AG04449 (cell line): ENCODE measurements at places on chromosomes 2 and 18.

GRCh38 chr2:239819974-239820555, 205.1 kb downstream of the NDUFA10 start:
- no peak for DNase-seq

DNA sequence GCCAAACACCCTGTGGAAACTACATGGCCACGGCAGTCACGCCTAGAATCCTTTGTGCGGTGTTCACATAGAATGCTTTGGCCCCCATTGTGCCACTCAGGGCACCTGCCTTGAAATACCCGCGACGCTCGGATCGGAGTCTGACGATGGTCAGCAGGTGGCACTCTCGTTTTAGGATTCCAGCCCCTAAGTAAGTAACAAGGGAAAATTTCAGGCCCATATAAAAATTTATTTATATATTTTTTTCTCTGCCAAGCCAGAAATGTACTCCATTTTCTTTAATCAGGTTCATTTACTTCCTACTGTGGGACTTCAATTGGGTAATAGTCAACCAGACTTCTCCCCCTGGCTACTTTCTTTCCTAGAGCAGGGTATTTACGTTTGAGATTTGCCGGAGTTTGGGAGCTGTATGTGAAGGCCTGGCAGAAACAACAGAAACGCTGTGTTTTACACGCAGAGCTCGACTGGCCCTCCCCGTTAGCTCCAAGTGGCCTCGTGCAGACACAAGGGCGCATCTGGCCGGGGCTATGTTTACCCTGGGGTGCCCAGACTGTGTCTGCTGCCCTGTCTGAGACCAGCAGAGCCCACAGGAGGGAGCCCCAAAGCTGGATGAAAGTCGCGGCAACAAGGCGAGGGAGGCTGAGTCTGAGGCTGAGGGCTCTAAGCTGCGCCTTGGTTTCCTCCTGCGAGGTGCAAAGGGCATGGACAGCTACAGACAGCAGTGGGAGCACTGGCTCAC, 41.6 kb downstream of the LRRC30 start:
- no peak for DNase-seq

GRCh38 chr2:23388756-23389514, 4.0 kb downstream of the KLHL29 start:
- no peak for DNase-seq

GRCh38 chr2:239368321-239368720, 32.5 kb downstream of the HDAC4 start:
- DNase-seq, result no peak

DNA sequence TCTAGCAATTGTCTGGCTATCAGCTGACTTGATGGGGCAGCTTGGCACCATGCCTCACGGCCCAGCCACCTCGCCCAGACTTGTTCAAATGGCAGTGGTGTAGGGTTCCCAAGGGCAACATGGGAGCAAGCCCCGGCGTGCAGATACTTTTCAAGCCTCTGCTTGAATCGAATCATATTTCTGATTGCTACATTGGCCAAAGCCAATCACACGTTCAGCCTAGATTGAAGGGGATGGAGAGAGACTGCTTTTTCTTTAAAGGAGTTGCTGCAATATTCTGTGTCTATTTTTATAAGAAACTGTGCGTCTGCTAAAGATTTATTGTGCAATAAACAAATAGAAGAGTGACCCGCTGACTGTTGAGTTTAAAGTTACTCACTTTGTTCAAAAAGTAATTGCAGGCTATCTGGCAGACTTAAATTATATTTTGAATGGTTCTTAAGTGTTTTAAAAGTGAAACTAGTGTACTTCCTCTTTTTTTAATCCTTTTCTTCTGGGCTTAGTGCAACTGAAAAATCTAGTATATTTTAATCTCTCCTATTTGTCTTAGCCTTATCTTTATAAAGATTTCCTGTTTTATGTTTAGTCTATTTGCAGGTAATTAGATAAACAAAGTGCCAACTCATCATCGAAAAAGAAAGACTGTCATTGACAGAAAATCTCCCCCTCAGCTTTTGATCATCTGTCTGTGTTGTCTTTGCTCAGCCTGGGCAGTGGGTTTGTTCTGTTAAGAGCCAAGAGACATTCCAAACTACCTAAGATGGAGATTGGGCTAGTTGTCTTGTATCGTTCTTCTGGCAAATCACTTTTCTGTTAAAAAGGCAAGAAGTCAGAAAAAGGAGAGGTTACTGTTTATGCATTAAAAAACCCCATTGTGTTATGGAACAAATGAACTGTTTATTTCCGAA, 156.1 kb downstream of the TPGS2 start:
- DNase-seq, result no peak

- DNase-seq, result no peak
Measured at GRCh38 chr2:61670591-61671501, 132.7 kb upstream of the XPO1 start.

DNA sequence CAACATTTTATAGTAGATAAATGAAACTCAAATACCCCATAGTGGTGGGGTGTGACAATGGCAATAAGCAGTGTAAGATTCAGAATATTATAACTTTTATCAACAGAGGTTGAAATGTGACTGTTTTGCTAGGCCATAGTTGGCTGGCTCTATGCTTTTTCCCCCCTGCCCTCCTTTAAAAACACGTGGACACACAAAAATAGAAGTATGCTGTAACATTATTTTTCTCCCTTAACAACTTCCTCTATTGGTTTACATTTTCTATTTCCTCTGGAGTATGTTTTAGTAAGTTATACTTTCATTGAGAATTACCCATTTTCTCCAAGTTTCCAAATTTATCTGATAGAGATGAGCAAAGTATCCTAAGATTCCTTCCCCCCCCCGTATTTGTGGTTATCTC, 31.1 kb downstream of the NDUFAF7 start:
- DNase-seq, result no peak

DNA sequence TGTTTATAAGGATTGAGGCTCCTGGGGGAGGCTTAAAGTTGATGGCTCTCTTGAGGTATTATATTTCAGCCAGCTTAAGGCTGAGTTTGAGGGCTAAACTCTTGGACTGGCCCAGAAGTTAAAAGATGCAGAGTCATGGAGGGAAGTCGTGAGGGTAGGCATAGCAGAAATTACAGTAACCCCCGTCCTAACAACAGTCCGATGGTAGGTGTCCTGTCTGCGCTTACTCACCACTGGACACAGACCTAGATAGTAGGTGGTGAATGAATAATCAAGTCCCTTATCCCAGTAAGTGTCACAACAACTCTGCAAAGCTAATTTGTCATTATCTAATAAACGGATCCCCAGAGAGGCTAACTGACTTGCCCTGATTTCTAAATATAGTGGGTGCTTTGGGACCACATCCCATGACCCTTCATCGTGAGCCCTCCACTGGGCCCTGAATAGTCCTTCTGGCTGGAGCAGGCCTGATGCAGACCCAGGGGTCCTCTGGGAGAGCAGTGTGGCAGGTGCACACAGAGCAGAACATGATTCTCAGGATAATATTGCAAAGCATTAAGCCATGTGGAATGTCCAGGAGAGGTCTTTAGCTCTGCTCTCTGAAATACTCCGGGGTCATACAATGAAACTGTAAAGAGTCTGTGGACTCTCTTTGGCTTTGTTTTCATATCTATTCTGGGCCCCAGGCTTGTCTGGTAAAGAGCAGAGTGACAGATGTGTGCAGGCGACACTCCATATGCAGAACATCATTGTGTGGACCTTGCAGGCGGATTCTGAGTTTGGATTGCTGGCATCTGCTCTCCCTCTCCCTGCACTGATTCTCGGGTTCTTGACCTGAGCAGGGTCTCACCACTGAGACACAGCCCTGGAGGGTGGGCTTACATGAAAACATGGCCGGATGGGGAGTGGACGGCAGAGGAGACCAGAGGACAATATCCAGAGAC, 98.1 kb downstream of the RNF144A start:
- no peak for DNase-seq

DNA sequence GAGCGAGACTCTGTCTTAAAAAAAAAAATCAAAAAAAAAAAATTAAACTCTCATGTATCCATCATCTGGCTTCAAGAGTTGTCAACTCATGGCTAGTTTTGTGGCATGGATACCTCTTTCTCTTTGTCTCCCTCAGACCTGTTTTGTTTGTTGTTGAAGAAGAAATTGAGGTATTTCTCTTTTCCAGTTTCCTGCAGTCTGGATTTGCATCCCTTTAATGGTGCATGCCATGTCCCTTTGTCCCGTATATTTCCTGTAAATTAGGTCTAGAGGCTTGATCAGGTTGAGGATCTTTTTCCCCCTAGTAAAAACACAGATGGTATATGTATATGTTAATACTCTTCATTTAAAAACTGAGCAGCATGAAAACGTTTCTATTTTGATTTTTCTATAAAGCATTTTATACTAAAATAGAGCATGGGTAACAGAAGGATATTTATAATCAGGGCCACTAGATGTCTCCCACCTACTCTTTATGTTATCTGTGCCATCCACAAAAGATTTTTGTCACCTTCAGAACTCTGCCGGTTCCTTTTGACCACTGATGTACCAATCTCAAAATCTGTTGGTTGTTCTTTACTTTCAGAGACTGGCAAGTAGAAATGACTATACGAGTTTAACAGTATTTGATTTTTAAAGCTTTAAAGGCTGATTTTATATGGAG, 80.1 kb downstream of the GALNT1 start:
- no peak for DNase-seq

GRCh38 chr2:3742743-3743508, 39.6 kb downstream of the DCDC2C start:
- DNase-seq, result no peak

DNA sequence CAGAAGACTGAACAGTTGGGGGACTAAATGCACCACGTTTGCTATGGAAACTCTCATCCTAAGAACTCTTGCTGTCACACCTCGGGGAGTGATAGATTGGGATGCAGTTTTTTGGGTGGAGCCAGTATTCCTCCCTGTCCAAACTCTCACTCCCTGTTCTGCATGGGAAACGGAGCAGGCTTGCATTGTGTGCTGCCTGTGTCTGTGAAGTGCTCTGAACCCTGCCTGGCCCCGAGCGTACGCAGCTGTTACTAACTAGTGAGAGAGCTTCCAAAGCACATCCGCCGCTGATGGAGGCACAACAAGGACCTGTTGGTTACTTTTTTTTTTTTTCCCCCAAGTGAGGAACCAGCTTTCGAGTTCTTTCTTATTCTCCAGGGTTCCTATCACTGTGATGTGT, 195.5 kb downstream of the ANAPC1 start:
- no peak for DNase-seq

GRCh38 chr2:227054006-227054405, 110.0 kb downstream of the COL4A4 start:
- no peak for DNase-seq

DNA sequence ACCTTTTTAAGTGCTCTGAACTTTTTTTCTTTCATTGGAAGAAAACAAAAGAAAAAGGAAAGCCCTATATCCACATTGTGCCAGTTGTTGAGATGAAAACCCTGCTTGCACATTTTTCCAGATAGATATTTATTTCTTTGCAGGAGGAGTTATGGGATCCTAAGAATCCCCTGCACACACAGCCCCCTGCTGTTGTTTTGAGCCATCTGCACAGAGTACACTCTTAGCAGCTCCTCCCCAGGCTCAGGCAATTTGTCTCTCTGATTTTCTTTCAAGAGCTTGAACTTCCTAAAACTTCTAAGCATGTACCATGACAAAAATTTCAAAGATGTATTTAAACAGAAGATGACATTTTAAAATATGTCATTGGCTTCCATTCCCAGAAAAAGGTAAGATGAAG, 436.9 kb downstream of the METTL4 start:
- no peak for DNase-seq

- DNase-seq, result no peak
Measured at GRCh38 chr2:132426656-132427055, 10.1 kb downstream of the GPR39 start.
